ENCODE measurements at places on chromosomes 1 and 21. TPM values are rescaled to one million over a fixed set of nuclear protein-coding genes. Genes with fewer than 3 reads are reported as not detected.

GRCh38 chr1:171185091-171185490 is at the start of gene FMO2:
Gene FMO2, plus strand, starts transcription at chr1:171185300. Its CDS starts 414 bp downstream, at chr1:171185714.
- no peak for DNase-seq

- no peak for DNase-seq
Observed at GRCh38 chr1:93442008-93442666, 5.8 kb upstream of the FNBP1L start.

CRYZ gene
- 7.1 TPM for total RNA-seq

DNA sequence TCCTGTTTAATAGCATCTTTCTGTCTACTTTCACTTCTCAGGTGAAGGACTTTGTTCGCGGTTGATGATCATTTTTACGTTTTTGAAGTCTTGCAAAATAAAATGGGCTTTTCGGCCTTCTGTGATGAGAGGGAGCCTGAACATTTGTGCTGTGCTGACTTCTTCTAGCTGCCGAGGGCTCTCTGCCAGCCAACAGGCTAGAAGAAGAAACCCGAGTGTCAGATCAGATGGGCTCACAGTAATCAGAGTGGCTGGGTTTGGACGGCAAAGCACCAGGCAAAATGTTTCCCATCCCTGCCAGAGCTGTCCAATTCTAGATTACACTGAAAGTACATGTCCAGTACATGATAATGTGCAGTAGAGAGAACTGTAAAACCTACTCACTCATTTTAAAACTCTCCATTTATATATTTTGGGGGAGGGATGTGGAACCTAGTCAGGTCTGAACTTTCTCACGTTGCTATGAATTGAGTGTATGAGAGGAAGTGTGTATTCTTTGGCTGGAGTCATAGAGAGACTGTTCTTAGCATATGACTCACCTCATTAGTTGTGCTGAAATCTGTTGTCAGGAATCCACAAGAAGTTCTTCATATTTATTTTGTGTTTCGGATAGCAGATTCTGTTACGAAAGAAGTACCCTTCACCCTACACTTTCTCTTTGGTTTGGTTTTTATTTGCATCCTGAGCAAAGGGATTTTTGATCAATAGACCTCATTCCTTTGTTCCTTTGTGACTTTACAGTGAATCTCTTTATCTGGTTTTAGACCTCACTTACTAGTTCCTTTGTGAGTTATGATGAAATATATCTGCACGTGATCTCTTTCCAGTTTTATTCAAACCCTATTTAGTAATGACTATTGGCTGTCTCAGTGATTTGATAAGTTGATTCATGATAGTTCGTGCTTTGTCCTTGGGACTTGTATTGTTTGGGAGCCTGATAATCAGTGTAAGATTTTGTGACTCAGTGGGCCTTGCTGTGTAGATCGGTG is 4.8 kb downstream of the ATP1A1 start:
- no peak for DNase-seq

DNA sequence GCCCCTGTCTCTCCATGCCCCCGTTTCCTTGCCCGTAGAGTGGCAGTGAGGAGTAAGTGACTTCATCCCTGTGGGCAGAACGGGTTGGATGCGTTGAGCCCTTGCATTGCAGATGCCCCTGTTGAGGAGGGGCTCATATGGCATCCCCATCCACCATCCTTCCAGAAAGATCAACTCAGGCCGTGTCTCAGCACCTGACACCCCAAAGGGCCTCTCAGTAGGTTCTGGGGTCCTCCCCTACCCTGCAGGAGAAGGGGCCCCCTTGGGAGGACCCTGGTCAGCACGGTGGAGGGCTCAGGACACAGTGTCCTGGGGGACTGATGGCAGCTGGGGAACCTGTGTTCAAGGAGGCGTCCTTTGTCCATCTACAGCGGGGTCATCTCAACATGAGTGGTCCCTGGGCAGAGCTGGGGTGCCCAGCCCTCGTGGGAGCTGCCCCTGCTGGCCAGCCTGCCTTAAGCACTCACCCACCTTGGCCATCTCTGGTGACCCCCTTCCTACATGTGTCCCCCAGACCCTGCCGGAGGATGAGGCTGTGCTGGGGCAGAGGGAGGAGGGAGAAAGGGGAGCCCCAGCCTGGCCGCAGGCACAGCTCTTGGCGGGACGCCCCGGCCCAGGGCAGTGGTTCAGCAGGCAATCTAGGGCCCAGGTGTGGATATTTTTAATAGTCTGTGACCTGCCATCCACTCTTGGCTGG is 48.2 kb upstream of the ACTRT2 start:
- DNase-seq: peak; percentile 83

OLIG2 gene
- 0.56 TPM for total RNA-seq

GRCh38 chr1:200367841-200368534 is 41.8 kb downstream of the ZNF281 start:
- peak; percentile 57 for DNase-seq

DNA sequence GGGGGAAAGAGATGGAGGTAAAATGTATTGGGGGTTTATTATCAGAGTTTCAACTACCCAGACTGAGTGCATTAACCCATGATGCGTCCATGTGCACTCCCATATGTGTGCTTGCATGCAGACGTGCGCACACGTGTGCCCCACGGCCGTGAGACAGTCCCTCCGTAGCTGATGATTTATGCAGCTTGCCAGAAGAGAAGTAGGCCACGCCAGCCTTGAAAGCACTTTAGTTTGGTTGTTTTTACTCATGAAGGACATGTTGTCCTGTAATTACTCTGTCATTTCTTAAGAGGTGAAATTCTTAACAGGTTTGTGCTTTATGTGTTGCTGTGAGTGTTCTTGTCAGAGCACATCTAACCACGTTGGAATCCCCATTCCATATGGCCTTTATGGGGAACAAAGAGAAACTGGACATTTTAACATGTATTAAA is 467.8 kb downstream of the LMO4 start:
- DNase-seq: no peak

KCNJ9 gene
- total RNA-seq: not detected

GRCh38 chr1:96488777-96489176 is 232.8 kb upstream of the PTBP2 start:
- no peak for DNase-seq

TRIM17 gene
- total RNA-seq: 1.8 TPM

DNA sequence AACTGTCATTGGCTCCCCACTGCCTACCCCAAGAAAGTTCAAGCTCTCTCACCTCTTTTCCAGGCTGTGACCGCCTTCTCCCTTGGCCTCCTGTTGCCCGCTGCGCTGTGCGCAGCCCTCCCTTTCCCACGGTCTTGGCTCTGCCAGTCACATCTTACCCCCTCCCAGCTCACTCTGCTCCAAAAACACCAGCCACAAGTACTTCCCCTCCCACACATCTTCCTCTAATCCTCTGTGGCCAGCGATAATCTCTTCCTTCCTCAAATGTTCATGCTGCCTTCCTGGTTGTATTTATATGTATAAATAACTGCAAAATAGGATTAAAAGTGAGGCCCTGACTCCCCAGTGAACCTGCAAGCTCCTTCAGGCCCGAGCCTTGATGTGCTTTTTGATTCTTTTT is 81.8 kb downstream of the AJAP1 start:
- DNase-seq: no peak

LCE1E gene
- not detected for total RNA-seq

NBPF3 gene
- 31.0 TPM for total RNA-seq

DNA sequence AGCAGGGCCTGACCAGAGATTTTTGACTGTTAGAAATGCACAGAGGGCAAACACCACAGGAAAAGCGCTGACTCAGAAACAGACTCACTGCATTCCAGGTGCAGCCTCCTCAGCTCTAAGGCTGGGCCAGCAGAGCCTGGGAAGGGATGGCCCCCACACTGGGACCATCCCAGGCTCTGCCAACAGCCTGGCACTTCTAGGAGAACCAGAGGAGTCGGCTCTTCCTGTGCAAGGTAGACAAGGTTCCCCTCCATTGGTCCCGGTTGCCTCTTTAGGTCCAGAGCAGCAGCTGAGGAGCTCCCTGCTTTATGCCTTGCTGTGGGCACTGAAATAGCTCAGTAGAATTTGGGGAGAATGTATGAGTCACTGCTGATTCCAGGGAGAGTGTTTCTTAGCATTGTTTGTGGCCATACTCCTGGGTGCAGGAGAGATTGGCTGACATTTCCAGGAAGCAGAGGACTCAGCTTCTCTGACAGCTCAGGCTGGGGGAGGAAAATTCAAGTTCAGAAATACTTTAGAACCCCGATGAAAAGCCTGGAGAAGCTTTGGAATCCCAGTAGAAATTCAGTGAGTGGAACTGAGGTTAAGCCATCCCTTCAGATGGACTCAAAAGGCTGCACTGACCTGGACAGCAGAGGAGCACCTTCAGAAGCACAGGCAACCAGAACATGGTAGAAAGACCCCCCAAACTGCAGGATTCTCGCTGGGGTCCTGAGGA is 19.7 kb downstream of the PRAMEF1 start:
- DNase-seq: no peak

GRCh38 chr1:244052016-244052727 is 1.1 kb downstream of the ZBTB18 start:
- DNase-seq: no peak

DNA sequence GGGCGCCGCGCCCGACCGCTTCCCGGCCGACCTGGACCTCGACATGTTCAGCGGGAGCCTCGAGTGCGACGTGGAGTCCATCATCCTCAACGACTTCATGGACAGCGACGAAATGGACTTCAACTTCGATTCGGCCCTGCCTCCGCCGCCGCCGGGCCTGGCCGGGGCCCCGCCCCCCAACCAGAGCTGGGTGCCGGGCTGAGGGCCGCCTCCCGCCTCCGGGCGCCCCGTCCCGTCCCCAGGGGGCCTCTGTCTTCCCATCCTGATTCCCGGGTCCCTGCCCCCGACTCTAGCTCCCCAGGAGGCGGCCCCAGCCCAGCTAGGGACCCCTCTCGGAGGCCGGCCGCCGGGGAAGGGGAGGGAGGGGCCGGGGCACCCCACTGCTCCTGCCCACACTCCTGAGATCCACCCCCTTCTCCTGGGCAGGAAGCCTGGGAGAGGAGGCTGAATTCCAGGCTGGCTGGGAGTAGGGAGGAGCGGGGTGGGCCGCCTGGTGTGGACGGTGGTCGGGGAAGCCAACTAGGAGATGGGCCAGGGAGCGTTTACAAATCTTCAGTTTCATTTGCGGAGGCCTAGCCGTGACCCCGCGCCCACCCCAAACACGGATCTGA is 21.4 kb downstream of the FOXO6 start:
- DNase-seq: no peak

THEM5 gene
- not detected for total RNA-seq

- DNase-seq: no peak
Observed at GRCh38 chr1:74772945-74773344, 40.0 kb downstream of the TYW3 start.

OLFML3 gene
- 37.0 TPM for total RNA-seq

GRCh38 chr1:117007719-117008013 is 6.1 kb downstream of the CD101 start:
- no peak for DNase-seq

DNA sequence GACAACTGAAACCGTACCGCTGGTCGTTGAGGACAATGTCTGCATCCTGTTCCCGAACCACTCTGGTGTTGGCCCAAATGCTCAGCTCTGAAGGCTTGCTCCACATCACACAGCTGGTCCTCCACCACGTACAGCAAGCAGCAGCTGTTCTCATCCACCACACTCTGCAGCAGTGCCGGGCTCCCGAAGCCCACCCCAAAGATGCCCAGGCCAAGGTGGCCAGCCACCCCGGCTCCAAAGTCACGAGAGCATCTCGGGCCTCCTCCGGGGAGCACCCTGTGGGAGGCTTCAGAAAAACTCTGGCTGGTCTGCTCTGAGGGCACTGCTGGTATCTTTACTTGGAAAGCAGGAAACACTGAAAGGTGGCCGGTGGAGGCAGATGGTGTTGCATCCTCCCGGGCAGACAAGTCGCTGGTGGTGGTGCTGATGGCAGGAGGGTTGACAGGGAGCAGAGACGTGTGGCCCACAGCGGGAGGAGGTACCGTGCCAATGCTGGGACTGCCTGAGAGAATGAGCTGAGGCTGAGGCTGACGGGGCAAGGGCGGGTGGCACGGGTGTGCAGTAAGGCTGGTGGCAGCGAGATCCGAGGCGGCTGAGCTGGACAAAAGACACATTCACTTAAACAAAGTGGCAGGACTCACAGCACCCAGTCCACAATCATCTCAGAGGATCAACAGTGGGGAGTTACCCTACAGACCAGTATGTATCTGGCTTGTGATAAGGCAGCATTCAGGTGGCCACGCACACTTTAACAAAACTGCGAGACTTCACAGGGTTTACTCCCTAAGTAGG is 6.5 kb upstream of the CCDC27 start:
- DNase-seq: no peak

DNA sequence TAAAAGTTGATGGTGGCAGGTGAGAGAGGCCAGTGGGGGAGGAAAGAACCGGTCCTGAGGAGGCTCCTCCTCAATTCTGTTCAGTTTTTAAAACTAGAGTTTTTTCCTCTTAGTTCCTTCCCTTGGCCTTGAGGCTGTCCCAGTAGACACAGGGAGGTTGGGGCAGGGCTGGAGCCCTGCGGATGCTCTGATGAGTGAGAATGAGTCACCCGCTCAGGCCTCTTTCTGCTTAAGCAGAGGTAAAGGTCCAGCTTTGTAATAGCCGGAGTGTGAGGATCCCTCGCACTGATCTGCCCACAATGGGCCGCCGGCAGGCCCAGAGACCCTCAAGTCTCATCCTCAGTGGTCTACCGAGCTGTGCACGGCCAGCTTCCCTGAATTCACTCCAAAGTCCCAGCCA is 49.6 kb upstream of the IRF2BP2 start:
- no peak for DNase-seq

- peak; percentile 53 for DNase-seq
Observed at GRCh38 chr1:167060141-167061072, 29.8 kb downstream of the GPA33 start.

GRCh38 chr1:42168391-42168670 is 3.8 kb upstream of the GUCA2A start:
- DNase-seq: no peak

GRCh38 chr1:18681423-18681835 is 50.8 kb downstream of the PAX7 start:
- no peak for DNase-seq

NFASC gene
- 0.13 TPM for total RNA-seq

ACOT7 gene
- total RNA-seq: 21.8 TPM

DNA sequence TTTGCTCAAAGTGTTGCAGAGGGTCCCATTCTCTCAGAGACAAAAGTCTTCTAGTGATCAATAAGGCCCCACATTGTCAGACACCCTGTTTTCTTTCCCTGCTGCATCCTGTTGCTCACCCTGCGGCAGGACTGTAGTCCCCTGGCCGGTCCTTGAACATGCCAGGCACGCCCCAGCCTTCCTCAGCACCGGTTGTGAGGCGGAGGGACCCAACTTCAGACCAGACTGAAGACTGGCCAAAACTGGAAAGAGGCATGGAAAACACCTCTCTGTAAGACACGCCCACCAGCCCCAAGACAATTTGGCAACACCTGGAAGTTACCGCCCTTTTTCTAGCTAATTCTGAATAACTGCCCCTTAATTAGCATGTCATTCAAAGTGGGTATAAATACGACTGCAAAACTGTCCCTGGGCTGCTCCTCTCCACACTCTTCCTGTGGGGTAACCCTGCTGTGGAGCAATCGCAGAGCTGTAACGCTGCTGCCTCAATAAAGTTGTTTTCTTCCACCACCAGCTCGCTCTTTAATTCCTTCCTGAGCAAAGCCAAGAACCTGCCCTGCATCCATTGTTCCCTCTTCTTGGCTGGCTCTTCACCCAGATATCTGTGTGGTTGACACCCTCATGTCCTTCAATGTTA is 23.8 kb downstream of the PLA2G2A start:
- no peak for DNase-seq

ZMYND12 gene
- 0.40 TPM for total RNA-seq

GRCh38 chr1:44544960-44545359 is 129.3 kb downstream of the TMEM53 start:
- DNase-seq: no peak

TGFBR3 gene
- 14.1 TPM for total RNA-seq
